ENCODE measurements at places on chromosomes 16 and 17.

GRCh38 chr17:41024697-41025096 lies 2.3 kb downstream of the KRTAP1-5 start:
- DNase-seq = no peak

GRCh38 chr16:12435730-12436129 lies 368.0 kb downstream of the CPPED1 start:
- DNase-seq = no peak

GRCh38 chr16:89256651-89257254 lies 39.2 kb downstream of the ZNF778 start:
- no peak for DNase-seq

DNA sequence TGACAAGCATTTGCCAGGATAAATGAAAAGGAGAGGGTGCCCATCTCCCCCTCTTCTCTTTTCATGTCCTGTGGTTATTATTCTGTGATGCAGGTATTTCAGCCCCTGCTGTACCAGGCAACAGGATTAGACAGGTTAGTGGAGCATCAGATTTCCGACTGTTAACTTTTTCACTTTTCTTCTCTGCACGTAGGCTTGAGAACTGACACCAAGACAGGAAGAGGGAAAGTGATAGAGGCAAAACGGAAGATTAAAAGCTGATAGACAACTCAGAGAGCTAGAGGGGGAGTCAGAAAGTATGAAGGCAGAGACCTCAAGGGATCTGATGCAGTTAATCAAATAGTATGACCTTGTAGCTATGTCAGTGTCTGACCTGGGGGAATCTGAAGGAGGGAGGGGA lies 132.8 kb downstream of the SOX9 start:
- no peak for DNase-seq

- no peak for DNase-seq
Observed at GRCh38 chr16:3718019-3718391, 681 bp upstream of the TRAP1 start.

DNA sequence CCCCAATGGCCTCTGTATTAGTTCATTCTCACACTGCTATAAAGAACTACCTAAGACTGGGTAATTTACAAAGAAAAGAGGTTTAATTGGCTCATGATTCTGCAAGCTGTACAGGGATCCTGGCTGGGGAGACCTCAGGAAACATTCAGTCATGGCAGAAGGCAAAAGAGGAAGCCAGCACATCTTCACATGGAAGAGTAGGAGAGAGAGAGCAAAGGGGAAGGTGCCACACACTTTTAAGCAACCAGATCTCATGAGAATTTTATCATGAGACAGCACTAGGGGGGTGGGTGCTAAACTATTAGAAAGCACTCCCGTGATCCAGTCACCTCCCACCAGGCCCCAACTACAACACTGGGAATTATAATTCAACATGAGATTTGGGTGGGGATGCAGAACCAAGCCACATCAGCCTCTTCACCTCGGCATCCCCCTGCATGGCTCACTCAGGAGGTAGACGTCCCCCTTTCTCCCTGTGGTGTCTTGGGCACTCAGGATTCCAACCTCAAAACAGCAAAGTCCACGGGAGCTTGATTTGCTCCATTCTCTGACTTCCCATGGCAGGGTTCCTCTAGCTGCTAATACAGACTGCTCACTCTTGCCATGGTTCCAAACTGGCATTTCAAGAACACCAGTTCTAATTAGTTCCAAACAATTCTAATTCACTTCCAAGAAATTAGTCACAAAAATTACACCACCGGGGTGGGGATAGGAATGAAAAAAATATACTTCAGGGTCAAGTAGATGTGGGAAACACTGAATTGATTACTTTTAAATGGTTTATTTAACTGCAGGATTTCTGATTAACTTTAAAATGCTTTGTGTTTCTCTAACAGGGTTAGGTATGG lies 203.8 kb upstream of the HSBP1 start:
- DNase-seq = no peak

GRCh38 chr16:1777375-1778199 lies 4.7 kb upstream of the MRPS34 start:
- no peak for DNase-seq

GRCh38 chr17:27457360-27457715 lies 1.1 kb downstream of the KSR1 start:
- no peak for DNase-seq

GRCh38 chr17:58189436-58190146 lies 2.9 kb upstream of the EPX start:
- peak; percentile 23 for DNase-seq

GRCh38 chr16:23635958-23636357 lies 5.2 kb downstream of the PALB2 start:
- no peak for DNase-seq

- DNase-seq = no peak
Observed at GRCh38 chr16:72815348-72816318, 232.3 kb downstream of the ZFHX3 start.

GRCh38 chr16:53636978-53637377 lies 66.7 kb downstream of the RPGRIP1L start:
- no peak for DNase-seq

- DNase-seq = no peak
Observed at GRCh38 chr16:77782694-77783093, 5.7 kb upstream of the VAT1L start.

DNA sequence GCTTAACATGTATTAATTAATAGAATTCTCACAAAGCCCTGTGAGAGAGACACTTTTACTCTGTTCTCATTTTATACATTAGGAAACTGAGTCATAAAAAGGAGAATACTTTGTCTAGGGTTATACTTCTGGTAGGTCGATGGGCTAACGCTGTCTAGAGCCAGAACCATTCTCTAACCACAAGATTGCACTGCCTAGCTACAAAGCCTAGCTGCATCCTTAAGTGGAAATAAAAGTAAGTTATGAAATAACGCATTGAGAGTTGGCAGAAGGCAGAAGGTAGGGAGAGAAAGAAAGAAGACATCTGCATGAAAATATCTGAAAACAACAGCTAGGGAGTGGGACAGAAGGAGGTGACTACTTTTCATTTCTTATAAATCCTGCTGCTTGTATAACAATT lies 33.2 kb downstream of the IRX6 start:
- no peak for DNase-seq

GRCh38 chr17:37789771-37790541 lies 45.1 kb upstream of the HNF1B start:
- DNase-seq = no peak

DNA sequence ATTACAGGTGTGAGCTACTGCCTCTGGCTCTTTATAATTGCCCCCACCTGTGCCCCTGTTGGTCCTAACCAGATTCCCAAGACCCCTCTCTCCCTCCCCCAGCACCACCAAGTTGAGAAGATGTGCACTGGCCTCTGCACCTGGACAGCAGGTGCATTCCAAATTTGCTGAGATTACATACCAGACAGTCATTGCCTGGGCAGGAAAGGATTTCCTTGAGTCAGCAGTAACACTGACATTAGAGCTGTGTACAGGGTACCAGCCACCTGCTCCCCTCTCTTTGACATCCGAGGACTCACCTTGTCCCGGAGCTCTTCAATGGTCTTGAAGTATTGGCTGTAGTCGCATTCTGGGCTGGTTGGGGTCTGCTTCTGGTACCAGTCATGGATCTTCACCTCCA lies 659 bp downstream of the KRT15 start:
- no peak for DNase-seq

GRCh38 chr17:57994436-57994835 lies 6.4 kb upstream of the VEZF1 start:
- no peak for DNase-seq

- DNase-seq = no peak
Observed at GRCh38 chr17:7413346-7413985, 5.8 kb downstream of the NLGN2 start.

DNA sequence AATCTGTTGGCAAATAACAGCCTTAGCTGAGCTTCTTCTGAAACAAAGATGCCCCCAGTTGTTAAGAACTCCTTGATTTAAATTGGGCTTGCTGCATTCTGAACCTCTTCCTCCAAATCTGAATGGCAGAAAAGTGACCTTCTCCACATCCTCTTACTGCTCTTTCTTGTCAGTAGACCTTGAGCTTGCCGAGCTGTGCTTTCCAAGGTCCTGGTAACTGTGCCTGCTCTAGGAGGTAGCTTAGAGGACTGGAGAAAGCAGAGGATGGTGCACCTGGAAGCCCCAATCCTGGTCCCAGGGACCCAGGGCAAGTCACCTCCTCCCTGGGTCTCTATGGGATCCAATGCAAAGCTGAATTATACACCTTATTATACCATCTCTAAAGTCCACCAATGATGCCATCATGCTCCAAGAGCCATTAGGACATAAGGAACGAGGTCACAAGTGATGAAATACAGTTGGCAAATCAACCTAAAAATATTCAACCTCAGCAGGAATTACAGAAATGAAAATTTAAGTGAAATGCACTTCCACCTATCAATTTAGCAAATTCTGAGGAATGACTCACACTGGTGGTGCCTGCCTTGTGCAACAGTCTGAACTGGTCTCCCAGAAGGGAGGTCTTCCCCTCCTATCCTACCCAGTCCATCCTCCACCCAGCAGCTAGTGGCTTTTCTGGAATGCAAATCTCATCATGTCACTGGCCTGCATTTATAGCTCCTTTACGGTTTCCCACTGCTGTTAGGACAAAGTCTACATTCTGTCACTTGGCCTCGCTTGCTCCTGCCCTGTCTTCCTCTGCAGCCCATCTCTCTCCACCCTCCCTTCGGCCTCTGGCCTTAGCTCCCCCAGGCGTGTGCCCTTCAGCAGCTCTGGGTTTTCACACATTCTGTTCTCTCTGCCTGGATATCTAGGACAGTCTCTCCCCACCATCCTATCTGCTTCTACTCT lies 36.6 kb downstream of the TOM1L2 start:
- DNase-seq = peak; percentile 59

GRCh38 chr17:80119839-80120238 lies 18.5 kb downstream of the GAA start:
- no peak for DNase-seq

- no peak for DNase-seq
Observed at GRCh38 chr16:24652803-24653202, 76.6 kb upstream of the TNRC6A start.

DNA sequence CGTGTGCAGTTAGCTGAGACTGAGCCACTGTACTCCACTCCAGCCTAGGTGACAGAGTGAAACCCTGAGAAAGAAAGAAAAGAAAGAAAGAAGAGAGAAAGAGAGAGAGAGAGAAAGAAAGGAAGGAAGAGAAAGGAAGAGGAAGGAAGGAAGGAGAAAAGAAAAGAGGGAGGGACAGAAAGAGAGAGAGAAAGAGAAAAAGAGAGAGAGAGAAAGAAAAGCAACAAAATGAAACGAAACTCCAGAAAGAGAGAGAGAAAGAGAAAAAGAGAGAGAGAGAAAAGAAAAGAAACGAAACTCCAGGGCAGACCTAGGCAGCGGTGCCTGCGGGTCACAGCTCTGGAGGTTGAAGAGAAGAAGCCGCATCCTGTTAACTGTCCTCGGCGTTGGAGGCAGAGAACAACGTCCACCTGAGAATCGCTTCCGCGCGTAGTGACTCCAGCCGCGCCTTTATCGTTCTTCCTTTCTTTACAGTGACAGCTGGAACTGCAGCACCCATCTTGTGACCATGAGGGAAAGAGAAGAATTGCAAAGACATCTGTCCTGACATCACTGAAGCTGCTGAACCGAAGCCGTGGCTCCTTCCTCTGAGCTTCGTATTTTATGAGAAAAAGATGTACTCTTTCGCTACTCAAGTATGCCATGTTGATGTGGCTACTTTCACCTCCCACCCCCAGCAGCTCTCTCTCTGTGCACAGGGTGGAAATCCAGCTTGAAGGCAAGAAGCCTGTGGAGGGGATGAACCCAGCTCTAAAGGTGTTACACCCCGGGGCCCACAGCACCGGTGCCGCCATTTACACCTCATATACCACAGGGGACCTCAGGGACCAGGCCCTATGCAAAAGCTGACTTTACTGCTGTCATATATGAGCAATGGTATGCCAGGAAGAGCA lies 56.9 kb upstream of the DOC2B start:
- no peak for DNase-seq

- DNase-seq = no peak
Observed at GRCh38 chr16:11447836-11448235, 102.6 kb downstream of the RMI2 start.

- DNase-seq = no peak
Observed at GRCh38 chr16:49550140-49550539, 176.5 kb downstream of the C16orf78 start.

DNA sequence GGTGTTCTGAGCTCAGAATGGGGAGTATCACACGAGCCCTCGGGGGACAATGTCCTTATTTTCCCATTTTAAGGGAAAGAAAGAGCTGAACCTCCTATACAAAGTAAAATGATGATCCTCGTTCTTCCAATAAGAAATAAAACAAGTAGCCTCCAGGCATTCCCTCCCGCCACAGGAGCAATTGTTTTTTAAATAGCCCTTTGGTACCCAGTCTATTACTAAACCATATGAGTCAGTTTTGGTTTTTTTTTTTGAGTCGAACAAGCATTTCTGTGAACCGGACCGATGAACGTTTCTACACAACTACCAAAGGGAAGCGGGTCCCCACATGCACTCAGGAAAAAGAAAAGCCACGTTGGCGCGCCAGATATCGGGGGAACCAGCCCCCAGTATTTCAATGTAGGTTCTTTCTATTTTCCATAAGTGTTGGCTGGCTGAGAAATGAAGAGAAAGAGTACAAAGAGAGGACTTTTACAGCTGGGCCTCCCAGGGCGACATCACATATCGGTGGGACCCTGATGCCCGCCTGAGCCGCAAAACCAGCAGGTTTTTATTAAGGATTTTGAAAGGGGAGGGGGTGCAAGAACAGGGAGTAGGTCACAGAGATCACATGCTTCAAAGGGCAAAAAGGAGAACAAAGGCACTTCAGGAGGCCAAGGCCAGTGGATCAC lies 3.8 kb upstream of the DCXR start:
- no peak for DNase-seq

DNA sequence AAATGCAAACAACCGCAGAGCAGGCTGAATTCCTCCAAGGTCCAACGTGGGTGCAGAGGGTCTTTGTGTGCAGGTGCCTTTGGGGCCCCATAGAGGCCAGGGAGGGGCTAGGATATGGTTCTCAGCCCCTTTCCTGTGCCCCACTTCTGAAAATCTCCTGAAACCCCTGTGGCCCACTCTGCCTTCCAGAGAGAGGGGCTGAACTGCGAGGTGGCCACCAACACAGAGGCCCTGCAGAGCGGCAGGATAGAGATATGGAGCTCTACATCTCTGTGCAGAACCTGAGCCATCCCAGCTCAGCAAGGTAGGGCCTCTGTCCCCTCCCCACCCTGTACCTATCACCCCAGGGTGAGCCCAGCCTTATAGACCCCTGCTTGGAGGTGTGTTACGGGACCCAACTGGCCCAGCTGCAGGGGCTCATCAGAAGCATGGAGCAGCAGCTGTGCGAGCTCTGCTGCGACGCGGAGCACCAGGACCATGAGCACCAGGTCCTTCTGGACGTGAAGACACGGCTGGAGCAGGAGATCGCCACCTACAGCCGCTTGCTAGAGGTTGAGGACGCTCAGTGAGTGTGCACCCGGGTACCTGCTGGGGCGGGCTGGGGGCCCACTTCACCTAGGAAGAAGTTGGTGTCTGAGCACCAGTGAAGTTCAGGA lies 5.5 kb downstream of the USP6 start:
- no peak for DNase-seq

All from AG04450 (cell line).